AG08396 (cell line): ENCODE measurements at places on chromosomes 5 and 9.

DNA sequence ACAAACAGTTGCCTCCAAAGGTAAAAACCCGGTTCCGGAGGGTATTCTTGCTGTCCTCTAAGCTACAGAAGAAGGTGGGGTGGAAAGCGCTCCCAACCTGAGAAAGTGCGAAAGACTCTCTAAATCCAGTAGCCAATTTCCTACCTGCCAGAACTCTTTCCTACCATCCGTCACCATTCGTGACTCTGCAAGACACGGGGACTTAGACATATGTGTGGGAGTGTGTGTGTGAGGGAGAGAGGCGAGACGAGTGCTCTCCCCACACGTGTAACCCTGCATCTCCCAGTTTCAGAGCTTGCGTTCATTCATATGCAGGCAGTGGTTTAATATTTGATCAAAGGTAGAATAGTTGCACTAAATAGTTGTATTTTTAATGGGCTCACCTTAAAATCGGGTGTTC lies 473 bp upstream of the GABRA1 start:
- DNase-seq, result no peak

- peak; percentile 72 for DNase-seq
Observed at GRCh38 chr9:70113403-70114022, 69.9 kb downstream of the MAMDC2 start.

GRCh38 chr5:16455668-16456067 lies 9.9 kb downstream of the ZNF622 start:
- no peak for DNase-seq

GRCh38 chr5:33372721-33373472 lies 67.9 kb upstream of the TARS1 start:
- DNase-seq, result no peak

- DNase-seq, result no peak
Observed at GRCh38 chr9:6098431-6098830, 83.0 kb upstream of the RANBP6 start.

DNA sequence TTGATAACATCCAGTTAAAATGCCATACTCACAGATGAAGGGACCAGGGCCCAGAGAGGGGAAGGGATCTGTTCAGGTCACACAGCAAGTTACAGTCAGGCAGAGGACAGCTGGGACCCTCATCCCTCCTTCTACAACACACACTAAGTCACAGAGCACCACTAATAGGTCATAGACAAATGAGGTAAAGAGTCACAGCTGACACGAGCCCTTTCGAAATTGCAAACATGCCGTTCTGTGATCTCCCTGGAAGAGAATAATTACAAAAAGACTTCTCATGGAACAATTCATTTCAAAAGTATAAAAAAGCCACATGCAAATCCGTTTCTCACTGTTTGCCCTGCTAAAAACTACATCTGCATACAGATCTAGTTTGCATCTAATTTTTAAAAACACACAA lies 15.5 kb downstream of the IGFBPL1 start:
- no peak for DNase-seq

GRCh38 chr9:2639786-2640185 lies 18.2 kb downstream of the VLDLR start:
- no peak for DNase-seq

GRCh38 chr9:127644943-127645342 lies 32.9 kb downstream of the STXBP1 start:
- DNase-seq, result peak; percentile 39

DNA sequence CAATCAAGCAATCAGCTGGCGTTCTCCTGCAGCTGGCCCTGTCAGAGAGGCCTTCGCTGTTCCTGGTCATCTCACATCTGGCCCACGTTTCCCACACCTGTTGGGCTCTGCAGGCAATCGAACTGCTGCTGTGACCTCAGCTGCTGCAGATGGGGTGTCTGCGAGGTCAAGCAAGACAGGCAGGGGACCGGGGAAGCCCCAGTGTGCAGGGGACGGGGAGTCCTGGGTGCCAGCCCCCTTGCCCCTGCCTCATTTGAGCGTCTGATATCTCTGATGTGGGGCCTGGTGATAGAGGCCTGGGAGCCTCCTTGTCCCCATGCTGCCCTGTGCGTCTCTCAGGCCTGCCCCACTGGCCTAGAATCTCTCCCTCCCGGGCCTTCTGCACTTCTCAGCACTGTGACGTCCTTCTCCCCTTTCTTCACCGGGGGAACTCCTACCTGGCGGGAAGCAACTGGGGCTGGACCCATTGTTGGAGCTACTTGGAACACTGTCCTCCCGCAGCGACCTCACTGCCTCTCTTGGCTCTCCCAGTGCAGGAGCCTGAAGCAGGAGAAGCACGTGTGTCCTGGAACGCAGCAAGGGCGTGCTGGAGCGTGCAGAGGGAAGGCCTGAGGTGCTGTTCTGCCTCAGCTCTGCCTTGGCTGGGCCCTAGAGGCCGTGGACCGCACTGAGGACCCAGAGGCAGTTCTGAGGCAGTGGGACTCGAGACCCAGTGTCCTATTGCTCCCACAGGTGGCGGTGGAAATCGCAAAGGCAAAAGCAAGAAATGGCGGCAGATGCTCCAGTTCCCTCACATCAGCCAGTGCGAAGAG lies 3.9 kb downstream of the GRK6 start:
- no peak for DNase-seq

GRCh38 chr5:159912033-159912800 lies 4.1 kb upstream of the ADRA1B start:
- DNase-seq, result peak; percentile 61

DNA sequence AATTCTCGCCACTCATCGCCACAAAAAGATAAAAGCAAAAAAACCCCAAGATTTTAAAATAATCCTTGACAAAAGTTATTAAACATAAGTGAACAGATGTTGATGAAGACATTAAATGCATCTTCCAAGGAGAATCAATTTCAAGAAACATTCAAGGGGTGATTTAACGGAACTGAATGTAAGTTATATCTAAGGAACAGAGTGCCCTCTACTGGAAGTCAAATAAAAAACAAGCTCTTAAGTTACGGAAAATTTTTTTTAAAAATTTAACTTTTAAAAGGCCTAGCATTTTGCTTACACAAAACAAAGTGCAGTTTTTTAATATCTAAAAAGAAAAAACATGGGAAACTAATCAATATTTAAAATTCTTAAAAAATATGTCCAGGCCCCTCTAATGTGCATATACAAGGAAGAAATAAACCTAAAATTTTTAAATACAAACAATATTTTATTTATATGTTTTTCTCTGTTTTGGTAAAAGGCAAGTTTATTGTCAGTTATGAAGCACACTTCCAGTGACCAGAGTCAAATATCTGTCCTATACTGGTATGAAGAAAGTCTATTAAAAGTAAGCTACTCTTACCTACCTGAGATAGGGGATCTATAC lies 28.0 kb downstream of the TEX10 start:
- no peak for DNase-seq

DNA sequence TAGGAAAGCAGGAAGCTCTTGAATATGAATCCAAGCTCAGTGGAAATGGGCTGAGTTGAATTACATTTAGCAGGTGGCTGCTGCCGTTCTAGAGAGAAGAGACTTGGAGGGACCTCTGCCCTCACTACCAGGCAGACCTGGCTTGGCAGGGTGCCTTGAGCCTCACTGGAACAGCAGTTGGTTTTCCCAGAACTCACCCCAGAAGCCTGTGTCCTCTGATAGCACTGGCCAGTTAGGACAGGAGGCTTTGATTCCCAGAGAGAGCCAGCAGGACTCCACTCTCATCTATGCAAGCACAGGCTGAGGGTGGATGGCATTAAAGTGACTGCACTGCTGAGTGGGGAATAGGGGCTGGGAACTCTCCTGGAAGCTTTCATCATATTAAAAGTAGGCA lies 54.8 kb downstream of the PWWP2A start:
- DNase-seq, result no peak

DNA sequence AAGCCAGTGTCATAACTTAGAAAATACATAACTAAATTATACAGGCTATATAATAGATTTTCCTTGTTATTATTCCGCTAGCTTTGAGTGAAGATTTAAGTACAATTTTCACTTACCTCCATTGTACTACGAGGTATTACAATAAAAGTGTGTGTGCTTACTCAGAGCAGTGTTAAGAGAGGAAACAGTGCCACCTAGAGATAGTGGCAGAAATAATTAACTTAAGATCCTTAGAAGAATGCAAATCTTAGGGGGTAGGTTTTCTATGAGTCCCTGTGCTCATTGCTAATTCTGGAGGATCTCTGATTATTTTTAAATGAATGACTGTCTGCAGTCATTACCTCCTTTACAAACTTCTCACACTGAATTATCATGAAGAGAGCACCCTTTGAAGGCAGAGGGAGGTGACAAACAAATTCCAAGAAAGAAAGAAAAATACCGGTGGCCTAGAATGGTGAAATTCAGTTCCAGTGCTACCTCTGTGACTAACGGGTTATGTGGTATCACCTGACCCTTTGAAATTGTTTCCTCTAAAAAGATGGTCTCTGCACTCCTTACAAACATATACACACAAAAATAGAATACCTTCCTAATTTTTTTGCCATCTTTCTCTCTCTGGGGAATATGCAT lies 379.8 kb downstream of the TRIM36 start:
- DNase-seq, result no peak

DNA sequence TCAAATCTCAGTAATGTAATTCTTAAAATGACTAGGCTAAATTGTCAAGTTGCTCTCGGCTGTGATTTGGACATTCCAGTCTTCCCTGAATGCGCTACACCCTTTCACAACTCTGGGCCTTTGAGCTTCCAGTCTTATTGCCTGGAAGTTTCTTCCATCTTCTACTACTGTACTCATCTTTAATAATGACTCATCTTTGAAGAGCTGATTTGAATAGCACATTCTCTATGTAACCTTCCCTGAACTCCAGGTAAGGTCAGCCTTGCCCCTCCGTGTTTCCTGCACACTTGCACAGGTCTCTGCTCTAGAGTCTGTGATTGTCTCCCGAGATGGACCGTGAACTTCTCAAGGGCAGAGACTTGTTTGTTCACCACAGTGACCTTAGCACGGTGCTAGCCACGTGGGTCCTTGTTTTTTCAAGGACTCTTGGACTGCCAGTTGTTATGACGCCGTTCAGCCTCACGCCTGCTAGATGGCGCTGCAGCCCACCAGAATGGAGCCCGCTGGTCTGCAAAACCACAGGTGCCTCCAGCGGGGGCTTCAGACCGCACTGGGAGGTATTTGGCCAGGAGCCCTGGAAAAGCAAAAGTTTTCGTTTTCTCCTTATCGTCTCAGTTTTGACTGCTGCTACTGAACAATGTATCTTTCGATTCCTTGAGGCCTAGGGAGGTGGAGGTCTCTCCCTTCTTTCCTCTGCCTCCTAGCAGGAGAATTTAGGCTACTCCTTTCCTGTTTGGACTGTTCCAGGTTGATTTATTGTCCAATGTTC lies 44.4 kb downstream of the SEC61B start:
- peak; percentile 59 for DNase-seq

GRCh38 chr9:131667576-131667975 lies 72.3 kb downstream of the RAPGEF1 start:
- DNase-seq, result no peak

DNA sequence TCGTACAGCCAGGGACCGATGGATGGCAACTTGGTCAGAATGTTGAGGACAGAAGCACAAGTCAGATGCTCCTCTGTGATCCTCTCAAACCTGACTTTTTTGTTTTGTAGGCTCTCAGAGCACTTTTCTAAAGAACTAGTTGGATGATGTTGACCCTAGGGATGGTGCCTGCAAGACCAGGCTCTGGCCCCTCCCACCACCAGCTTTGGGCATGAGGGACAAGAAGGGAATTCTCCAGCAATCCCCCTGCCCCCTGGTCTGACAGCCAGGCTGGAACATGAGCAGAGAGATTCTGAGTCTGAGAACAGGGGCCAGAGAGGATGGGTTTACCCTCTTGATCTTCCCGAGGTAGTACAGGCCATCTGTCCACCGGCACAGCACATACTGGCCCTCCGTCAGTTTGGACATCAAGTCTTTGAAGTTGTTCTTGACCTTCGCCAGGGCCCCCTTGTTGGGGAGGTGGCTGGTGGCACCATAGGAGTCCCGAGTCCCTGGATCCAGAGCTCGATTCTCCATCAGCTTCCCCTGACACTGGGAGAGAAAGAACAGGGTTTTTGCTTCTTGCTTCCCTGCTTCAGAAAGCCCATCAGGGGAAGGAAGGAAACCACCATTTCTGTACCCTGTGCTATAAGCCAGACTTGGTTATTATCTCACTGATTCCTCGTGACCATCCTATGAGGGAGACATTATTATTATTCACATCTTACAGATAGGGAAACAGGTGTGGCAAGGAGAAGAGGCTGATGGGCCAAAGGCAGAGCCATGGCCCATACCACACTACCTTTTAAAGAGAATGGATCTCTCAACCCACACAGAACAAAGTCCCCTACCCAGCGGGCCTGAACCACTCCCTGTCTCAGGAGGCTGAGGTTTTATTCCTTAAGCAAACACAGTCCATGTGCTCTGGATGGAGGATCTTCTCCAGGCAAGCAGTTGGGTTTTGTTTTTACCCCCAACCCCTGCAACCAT lies 2.5 kb downstream of the PHF19 start:
- no peak for DNase-seq

GRCh38 chr9:133987446-133987788 lies 4.7 kb downstream of the VAV2 start:
- no peak for DNase-seq

DNA sequence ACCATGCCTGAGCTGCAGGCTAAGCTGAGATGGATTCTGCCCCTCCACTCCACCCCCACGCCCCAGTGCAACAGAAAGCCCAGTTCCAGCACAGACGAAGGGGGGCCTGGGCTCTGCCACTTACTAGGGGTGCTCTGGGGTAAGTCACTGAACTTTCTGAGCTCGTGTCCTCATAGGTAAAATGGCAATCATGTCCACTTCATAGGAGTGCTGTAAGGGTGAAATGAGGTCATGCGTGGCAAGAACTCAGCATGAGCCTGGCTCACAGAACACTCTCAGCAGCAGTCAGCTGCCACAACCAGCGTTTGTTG lies 8.4 kb upstream of the PSD2 start:
- no peak for DNase-seq

- DNase-seq, result peak; percentile 15
Observed at GRCh38 chr5:41925555-41925951, 472 bp downstream of the FBXO4 start.

DNA sequence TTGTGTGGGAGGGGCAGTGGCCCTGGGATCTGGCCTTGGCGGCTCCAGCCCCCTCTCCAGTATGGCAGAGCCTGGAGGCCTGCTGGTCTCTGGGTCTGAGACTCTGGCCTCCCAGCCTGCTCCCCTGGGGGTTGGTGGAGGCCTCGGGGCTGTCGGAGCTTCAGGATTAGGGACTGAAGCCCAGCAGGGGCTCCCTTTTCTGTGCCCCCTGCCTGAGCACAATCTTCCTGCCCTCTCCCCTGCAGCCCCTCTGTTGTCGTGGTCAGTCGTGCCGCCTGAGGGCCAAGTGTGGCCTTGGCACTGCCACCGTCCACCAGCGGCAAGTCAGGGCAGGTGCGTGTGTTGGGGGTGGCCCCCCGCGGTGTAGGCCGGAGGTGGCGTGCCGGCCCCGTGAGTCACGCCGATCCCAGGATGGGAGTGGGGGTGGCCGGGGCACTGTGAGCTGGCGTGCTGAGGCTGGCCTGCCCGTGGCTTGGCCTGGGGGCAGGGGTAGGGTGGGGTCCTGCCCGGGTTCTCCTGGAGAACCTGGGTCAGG lies 53.6 kb downstream of the RXRA start:
- no peak for DNase-seq
